Pulmonary artery endothelial cell (primary cell): ENCODE measurements at places on chromosomes 4 and X. TPM values are rescaled to one million over a fixed set of nuclear protein-coding genes. Genes with fewer than 3 reads are reported as not detected.

Gene SSX4
- not detected in 2 replicates for total RNA-seq

Gene HSFX4
- not detected in 2 replicates for total RNA-seq

Gene RIBC1
- total RNA-seq: 0.26 and 0.32 TPM in 2 replicates

Gene VSIG1
- 0.71 and 0.99 TPM in 2 replicates for total RNA-seq

Gene PALLD
- 1.5 and 7.6 TPM in 2 replicates for total RNA-seq

Gene XKRX
- total RNA-seq: 0.13 and 0.25 TPM in 2 replicates

Gene CT83
- total RNA-seq: not detected in 2 replicates

Gene SULT1E1
- 34.2 and 267 TPM in 2 replicates for total RNA-seq

Gene GYPE
- 0.13 and 0.49 TPM in 2 replicates for total RNA-seq

Gene AFAP1
- 55.4 and 84.8 TPM in 2 replicates for total RNA-seq

Gene MAGEC3
- not detected in 2 replicates for total RNA-seq

Gene MTMR8
- total RNA-seq: 0.63 and 1.2 TPM in 2 replicates

Gene MAGEA8
- total RNA-seq: not detected in 2 replicates

Gene CXCL11
- total RNA-seq: 1.9 and 2.6 TPM in 2 replicates

Gene GATA1
- total RNA-seq: not detected in 2 replicates

Gene TSPAN7
- 4.6 and 13.5 TPM in 2 replicates for total RNA-seq

Gene NUDT10
- 0.59 and 0.81 TPM in 2 replicates for total RNA-seq

Gene C4orf51
- 0.07 TPM in 1 of 2 replicates, not detected in the other for total RNA-seq

Gene SLC9B1
- 0.59 and 0.67 TPM in 2 replicates for total RNA-seq

Gene WDFY3
- total RNA-seq: 95.5 and 129 TPM in 2 replicates

Gene IBSP
- not detected in 2 replicates for total RNA-seq

Gene GAB3
- total RNA-seq: 3.8 and 6.0 TPM in 2 replicates

Gene NHS
- 0.07 TPM in 1 of 2 replicates, not detected in the other for total RNA-seq

Gene IL2RG
- total RNA-seq: not detected in 2 replicates
